ENCODE measurements at places on chromosomes 4 and X. TPM values are rescaled to one million over a fixed set of nuclear protein-coding genes. Genes with fewer than 3 reads are reported as not detected.

Gene DCAF8L2
- total RNA-seq: not detected

Gene PLS3
- 172 TPM for total RNA-seq

- no peak for DNase-seq
These were observed 298.7 kb downstream of the C4orf33 start for GRCh38 chr4:129394635-129395034.

GRCh38 chr4:70583952-70584834 is 7.9 kb upstream of the AMBN start:
- no peak for DNase-seq

Gene NDST4
- not detected for total RNA-seq

Gene ERAS
- total RNA-seq: not detected

DNA sequence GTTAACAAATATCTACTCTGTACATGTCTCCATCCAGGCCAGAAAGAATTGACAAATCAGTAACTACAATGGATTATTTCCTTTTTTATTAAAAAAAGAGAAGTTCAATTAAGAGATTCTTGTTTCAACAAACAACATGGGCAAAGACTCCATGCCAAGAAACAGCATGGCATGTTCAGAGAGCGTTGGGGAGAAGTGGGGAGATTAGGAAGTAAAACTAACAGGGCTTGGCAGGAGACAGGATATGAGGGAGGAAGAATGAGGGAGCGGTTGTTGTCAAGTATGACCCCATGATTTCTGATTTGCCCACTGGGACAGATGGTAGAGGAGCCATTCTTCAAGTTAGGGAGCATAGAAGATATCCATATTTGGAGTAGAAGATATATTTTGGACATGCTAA is 128.4 kb downstream of the RNF150 start:
- DNase-seq: no peak

Gene RTL9
- 0.28 TPM for total RNA-seq

DNA sequence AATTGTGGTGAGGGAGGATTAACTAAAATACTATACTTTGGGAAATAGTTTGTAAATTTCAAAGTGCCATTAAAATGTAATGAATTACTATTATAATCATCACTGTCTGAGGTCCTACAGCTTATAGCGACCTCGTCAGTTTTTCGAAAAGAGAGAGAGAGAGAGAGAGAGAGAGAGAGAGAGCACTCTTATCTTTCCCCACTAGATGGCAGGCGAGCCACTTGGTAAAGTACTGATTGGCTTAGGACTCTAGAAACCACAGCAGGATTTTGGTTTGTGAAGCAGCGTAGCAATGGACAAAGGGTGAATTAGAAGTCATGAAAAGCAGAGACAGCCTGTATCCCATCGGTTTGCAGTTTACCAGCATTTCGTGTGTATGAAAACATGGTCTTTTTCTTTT is 52.5 kb downstream of the LINC00632 start:
- no peak for DNase-seq

- no peak for DNase-seq
These were observed 163.7 kb downstream of the NPNT start for GRCh38 chr4:106058921-106059320.

Gene SSX3
- total RNA-seq: not detected

- DNase-seq: no peak
These were observed 54.4 kb downstream of the IRF2 start for GRCh38 chr4:184419976-184420375.

DNA sequence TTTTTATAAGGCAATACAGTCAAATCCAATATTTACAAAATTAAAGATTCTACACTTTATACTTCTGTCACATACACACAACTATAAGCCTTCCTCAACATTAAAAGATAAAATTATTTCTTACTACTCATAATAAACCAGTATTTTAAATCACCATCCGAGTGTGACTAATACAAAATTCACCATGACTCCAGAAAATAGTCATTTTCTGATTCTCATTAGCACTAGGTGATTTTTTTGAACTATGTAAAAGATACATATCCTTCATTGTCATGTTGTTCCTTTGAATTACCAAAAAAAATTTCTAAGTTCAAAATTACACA is 646 bp upstream of the SLC7A11 start:
- no peak for DNase-seq

GRCh38 chr4:29541757-29542156 is 1178.4 kb upstream of the PCDH7 start:
- DNase-seq: peak; percentile 59

DNA sequence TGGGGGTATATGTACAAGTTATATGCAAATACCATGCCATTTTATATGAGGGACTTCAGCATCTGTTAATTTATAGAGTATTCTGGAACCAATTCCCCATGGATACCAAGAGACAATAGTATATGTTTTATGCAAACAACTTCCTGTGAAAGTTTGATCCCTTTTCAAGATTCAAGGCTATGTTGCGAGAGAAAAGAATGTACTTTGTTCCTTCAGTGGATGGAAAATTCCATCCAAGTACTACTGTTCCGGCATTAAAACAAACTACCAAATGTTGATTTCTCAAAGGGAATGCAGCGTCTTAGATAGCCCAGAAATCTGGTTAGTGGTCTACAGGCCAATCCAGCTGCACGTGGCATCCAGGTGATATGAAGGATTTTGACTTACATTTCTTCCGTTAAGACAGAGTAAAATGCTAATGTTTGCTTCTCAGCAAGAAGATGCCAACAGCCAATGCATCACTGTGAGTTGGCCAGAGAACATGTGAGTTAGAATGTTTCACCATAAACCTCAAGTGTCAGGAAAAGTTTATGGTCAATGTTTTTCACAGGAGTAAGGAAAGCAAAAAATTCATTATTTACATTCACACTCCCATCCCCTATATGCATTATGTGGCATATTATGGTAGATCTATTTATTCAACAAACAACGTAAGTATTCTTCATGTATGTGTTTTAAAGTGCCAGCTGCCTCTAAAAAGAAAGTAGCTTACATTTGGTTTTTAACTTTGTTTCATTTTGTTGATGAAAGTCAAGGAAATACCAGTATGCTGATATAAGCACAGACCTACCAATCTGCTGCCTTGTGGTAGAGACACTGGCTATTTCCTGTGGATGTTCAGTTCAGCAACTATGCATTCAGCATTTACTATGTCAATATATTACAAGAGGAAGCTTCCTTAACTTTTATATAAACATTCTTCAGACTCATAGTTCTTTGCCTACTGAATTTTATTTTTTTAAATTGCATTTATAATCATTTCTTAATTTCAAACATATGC is 44.4 kb downstream of the METTL14 start:
- no peak for DNase-seq

- no peak for DNase-seq
These were observed 90.2 kb downstream of the TET2 start for GRCh38 chr4:105236916-105237311.

Gene BEX4
- total RNA-seq: 22.9 TPM
